Thyroid gland (tissue), 4 donors: ENCODE measurements at places on chromosomes 3 and 15. TPM values are rescaled to one million over a fixed set of nuclear protein-coding genes. Genes with fewer than 3 reads are reported as not detected.

Gene MST1R
- 2.7 TPM for total RNA-seq

Gene CSPG5
- 0.54 TPM for total RNA-seq

DNA sequence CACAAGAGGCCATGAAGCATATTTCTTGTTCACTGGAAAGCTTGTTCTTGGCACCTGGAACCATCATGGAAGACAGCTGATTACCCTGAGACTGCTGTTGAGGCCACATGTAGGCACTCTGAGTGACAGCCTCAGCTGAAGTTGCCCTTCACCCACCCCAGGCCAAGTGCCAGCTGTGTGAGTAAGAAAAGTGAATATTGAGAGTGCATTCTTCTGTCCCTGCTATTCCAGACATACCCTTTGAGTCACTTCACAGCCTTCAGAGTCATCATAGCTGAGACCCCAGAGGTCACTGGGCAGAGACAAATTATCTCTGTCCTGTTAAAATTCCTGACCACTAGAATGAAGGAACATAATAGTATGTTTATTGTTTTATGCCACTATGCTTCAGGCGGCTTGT, 79.6 kb downstream of the NFKBIZ start:
- H3K27ac ChIP-seq, result no peak overlapping the region
- no peaks in the 10 kb centered on the region for H3K27me3 ChIP-seq
- peaks cover 3% of the 10 kb centered on the region for H3K4me1 ChIP-seq
- no peaks in the 10 kb centered on the region for H3K36me3 ChIP-seq
- DNase-seq, result peak; percentile 38
- H3K4me3 ChIP-seq, result no peak overlapping the region

GRCh38 chr3:71565976-71566375, 17.6 kb downstream of the FOXP1 start:
- H3K4me1 ChIP-seq, result no peaks in the 10 kb centered on the region
- no peak overlapping the region for H3K27ac ChIP-seq
- DNase-seq, result no peak

GRCh38 chr3:5019411-5020241, 40.4 kb downstream of the BHLHE40 start:
- H3K4me1 ChIP-seq, result peaks cover 8% of the 10 kb centered on the region
- H3K4me3 ChIP-seq, result no peak overlapping the region
- no peak overlapping the region for H3K27ac ChIP-seq
- no peaks in the 10 kb centered on the region for H3K27me3 ChIP-seq

GRCh38 chr3:134134698-134135415, 105.1 kb upstream of the SLCO2A1 start:
- no peaks in the 10 kb centered on the region for H3K36me3 ChIP-seq
- H3K27ac ChIP-seq, result no peak overlapping the region
- H3K4me3 ChIP-seq, result no peak overlapping the region
- DNase-seq, result no peak

DNA sequence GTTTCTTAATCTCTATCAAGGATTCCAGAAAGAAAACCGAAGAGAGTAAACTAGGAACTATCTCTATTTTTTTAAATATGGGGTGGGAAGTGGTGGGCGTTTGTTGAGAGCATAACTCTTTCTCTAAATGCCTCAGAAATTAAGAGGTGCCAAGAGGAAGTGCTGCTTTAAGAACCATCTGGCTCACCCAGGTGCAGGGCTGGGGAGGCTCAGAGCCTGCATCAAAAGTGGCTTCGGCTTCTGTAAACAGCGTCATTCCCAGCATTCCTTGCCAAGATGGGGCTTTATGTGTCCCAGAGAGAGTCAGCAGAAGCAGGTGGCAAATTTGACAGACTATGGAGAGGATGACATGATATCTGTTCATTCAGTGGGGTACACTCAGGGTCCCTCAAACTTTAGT, 123.3 kb upstream of the BFSP2 start:
- no peak overlapping the region for H3K4me3 ChIP-seq
- no peak overlapping the region for H3K27ac ChIP-seq
- peak; percentile 65 for DNase-seq

DNA sequence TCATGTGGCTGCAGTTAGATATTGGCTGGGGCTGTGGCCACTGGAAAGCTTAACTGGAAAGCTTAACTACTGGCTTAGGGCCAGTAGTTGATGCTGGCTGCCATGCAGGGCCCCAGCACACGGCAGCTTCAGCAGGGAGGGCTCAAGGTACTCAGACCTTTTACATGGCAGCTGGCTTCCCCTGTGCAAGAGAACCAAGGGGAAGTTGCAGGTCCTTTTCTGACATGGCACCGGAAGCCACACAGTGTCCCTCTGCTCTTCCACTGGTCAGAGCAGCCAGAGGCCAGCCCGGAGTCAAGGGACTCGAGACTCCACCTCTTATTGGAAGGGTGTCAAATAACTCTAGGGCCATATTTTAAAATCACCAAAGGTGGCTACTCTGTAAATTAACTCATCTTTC, 24.5 kb downstream of the CCR9 start:
- H3K4me1 ChIP-seq, result peaks cover 4% of the 10 kb centered on the region
- H3K27ac ChIP-seq, result no peak overlapping the region
- H3K27me3 ChIP-seq, result no peaks in the 10 kb centered on the region
- H3K36me3 ChIP-seq, result no peaks in the 10 kb centered on the region

DNA sequence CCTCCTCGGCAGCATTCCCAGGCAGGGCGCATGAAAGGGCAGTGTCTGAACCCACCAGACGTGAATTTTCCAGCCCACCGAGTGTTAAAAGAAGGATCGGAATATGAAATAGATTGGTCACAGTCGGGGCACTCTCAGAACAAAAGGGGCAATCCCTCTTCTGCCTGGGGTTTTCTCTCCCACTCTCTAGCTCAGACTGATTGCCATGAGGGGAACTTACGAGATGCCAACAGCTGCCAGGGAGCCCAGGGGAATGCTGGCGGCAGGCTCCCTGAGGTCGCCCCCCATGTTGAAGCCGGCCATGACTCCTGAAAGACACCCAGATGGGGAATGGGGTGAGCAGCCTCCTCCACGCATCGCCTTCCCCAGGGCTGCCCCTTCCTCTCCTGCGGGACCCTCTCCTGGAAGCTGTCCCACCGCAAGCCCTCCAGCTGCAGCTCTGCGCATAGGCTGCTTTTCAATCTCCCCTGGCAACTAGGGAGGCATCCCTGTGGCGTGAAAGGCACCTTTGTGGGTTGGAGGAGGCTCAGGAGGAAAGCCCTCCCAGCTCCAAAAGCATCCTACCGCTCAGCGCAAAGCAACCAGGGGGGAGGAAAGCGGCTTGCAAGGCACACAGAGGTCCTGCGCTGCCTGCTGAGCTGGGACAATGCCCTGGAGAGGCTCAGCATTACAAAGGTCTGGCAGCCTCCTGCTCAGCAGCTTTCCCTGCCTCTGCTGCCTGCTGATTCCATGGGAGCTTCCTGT, 64.8 kb upstream of the HEG1 start:
- DNase-seq, result peak; percentile 64
- H3K36me3 ChIP-seq, result no peaks in the 10 kb centered on the region
- H3K4me1 ChIP-seq, result peaks cover 67% of the 10 kb centered on the region
- H3K4me3 ChIP-seq, result no peak overlapping the region

DNA sequence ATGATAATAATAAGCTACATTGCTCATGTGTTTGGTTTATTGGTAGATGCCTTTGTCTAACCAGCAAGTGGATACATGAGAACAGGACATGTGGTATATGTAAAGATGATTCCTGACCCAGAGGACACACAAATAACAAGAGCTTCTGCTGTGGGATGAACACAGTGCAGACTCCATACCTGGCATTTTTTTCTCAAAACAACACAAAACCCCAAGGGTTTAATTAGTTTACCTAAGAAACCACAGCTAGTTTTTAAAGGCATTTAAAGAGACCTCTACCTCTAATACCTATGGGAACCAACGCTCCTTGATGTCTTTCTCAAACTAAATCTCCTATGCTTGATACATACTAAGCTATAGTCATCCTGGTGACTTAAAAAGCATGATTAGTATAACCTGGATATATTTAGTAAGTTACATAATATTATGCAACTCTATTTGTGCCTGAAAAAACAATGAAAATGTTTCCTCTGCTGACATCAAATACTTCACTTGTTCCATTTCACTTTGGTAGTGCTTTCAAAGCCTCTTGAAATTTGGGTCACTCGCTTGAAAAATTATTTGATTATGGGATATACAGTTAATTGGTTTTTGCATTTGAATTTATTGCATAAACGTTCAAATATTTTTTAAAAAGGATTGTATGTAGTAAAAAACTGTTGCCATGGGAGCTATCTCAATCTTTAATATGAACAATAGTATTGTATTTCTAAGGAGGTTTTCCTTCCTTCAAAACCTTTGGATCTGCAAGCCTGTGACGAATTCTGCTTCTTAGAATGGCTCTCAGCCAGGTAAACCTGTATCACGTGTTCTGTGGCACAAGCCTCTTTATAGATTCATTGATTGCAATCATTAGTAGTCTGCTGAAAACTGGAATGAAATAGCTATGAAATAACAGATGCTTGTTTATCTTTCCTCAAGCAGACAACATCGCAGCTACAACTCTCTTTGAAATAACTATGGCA, 233.0 kb upstream of the KCNMB2 start:
- H3K36me3 ChIP-seq, result no peaks in the 10 kb centered on the region
- no peak for DNase-seq
- H3K27me3 ChIP-seq, result no peaks in the 10 kb centered on the region
- no peak overlapping the region for H3K4me3 ChIP-seq

GRCh38 chr3:114356066-114356465, 62.2 kb downstream of the TIGIT start:
- no peaks in the 10 kb centered on the region for H3K4me1 ChIP-seq
- no peaks in the 10 kb centered on the region for H3K27me3 ChIP-seq
- H3K4me3 ChIP-seq, result no peak overlapping the region

DNA sequence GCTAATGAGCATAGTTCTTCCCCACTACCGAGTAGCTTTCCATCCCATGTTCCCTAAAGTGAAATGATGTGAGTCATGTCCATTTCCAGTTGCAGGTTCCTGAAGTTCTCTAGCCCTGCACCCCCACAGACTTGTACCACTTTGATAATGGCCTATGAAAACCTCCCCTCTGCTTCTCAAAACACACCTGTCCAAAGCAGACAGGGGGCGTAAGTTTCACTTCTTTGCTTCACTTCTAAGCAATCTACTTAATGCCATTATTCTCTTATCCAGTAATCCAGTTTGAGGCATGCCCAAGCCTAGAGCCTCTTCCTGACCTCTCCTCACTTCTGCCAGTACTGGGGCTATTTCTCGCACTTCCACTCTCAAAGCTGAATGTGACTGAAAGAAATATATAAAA, 305.1 kb downstream of the IGSF11 start:
- H3K4me1 ChIP-seq, result no peaks in the 10 kb centered on the region
- no peak overlapping the region for H3K27ac ChIP-seq
- no peaks in the 10 kb centered on the region for H3K27me3 ChIP-seq
- no peak overlapping the region for H3K4me3 ChIP-seq

DNA sequence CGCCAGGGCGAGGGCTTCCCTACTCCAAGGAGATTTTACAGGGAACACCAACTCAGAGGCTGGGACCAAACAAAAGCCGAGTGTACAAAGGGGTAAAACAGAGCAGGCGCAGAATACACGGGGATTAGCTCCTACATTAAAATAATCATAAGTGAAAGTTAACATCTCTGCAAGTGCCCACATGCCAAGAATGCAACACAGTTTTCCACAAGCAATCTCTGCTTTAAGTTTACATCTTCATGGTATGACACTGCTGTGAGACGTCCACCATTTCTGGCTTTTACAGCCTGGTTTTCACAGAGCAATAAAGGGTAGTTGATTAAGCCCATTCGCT, 500 bp upstream of the VGLL3 start:
- H3K4me1 ChIP-seq, result no peaks in the 10 kb centered on the region
- H3K27ac ChIP-seq, result peak overlapping the region; percentile 69
- no peaks in the 10 kb centered on the region for H3K36me3 ChIP-seq
- H3K27me3 ChIP-seq, result no peaks in the 10 kb centered on the region
- no peak for DNase-seq
- peak overlapping the region; percentile 24 for H3K4me3 ChIP-seq

- DNase-seq, result no peak
- no peak overlapping the region for H3K27ac ChIP-seq
- no peaks in the 10 kb centered on the region for H3K27me3 ChIP-seq
- H3K4me1 ChIP-seq, result no peaks in the 10 kb centered on the region
- no peak overlapping the region for H3K4me3 ChIP-seq
Observed at GRCh38 chr15:99631255-99631654, 65.5 kb downstream of the MEF2A start.
